Stimulated activated CD8-positive, alpha-beta memory T cell treated with anti-CD3 and anti-CD28 coated beads, Interleukin-2, amount 100 ng/mL, for 1 hour (primary cell): ENCODE measurements at places on chromosomes 6 and 20.

GRCh38 chr6:10190042-10190441 is 224.8 kb downstream of the TFAP2A start:
- DNase-seq = no peak

GRCh38 chr20:38002422-38002821 is 30.8 kb downstream of the TTI1 start:
- no peak for DNase-seq

- no peak for DNase-seq
Observed at GRCh38 chr20:16898433-16898832, 150.3 kb downstream of the OTOR start.

DNA sequence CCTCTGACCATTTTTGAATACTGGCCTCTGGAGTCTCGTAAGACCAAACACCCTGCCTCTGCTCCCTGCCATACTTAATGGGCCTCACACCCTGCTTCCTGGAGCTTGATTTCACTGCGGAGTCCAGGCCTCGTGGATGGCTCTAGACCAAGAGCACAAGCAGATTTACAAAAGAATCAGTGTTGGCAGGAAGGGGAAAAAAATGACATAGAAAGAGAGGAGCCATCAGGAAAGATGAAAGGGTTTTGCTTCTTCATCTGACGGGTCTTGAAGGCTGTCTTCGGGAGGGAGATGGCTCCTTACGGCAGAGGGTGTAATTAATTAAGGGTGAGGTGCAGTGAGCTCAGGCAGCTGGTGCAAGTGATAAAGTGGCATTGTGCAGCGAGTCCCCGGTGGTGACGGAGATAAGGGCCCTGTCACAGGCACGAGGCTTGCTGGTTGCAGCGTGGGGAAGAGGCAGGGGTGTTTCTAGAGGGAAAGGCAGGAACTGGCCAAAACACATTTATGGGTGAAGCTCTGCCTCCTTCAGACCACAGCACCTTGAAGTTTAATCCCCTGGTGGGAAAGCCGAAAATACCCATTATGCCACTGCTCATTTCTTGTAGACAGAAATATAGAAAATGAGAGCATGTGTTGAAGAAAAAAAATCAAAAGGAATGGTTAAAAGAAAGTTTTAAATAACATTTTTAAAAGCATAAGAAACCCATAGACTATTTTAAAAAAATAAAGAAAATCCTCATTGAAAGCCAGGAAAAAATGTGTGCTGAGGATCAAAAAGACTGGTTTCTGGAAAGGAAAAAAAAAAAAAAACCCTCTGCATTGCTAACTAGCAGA is 128.6 kb upstream of the LRFN2 start:
- no peak for DNase-seq

GRCh38 chr6:63706630-63707029 is 71.0 kb downstream of the PHF3 start:
- DNase-seq = no peak

GRCh38 chr6:152478377-152479010 is 158.7 kb downstream of the SYNE1 start:
- DNase-seq = no peak

- no peak for DNase-seq
Observed at GRCh38 chr6:30570740-30571074, 535 bp upstream of the ABCF1 start.
